Left renal cortex interstitium (tissue), 4 donors: ENCODE measurements at places on chromosomes 2 and 18. TPM values are rescaled to one million over a fixed set of nuclear protein-coding genes. Genes with fewer than 3 reads are reported as not detected.

DSC2 gene
- 34.2 TPM for polyA plus RNA-seq

STPG4 gene
- polyA plus RNA-seq = not detected

WDPCP gene
- polyA plus RNA-seq = 13.6 TPM

TMEM178A gene
- 121 TPM for polyA plus RNA-seq

RTP5 gene
- not detected for polyA plus RNA-seq

CYB5A gene
- 288 TPM for polyA plus RNA-seq

MEP1B gene
- 0.20 TPM for polyA plus RNA-seq

CMPK2 gene
- 5.0 TPM for polyA plus RNA-seq

MOCOS gene
- 0.72 TPM for polyA plus RNA-seq

PROC gene
- polyA plus RNA-seq = 1.9 TPM

TFPI gene
- 34.8 TPM for polyA plus RNA-seq

HADHB gene
- 170 TPM for polyA plus RNA-seq

AQP12B gene
- polyA plus RNA-seq = 0.19 TPM

ERICH2 gene
- 2.4 TPM for polyA plus RNA-seq

GPBAR1 gene
- polyA plus RNA-seq = 3.0 TPM

MTX2 gene
- 94.0 TPM for polyA plus RNA-seq

ANXA4 gene
- polyA plus RNA-seq = 264 TPM

MATN3 gene
- 3.4 TPM for polyA plus RNA-seq

C2orf66 gene
- polyA plus RNA-seq = 0.65 TPM

ZNF804A gene
- 1.1 TPM for polyA plus RNA-seq

NRP2 gene
- 70.4 TPM for polyA plus RNA-seq

IL36B gene
- polyA plus RNA-seq = not detected

LRRC30 gene
- polyA plus RNA-seq = 0.76 TPM

IL36A gene
- not detected for polyA plus RNA-seq

XIRP2 gene
- 0.11 TPM for polyA plus RNA-seq

CPLX4 gene
- polyA plus RNA-seq = 0.19 TPM

NPHP1 gene
- 23.1 TPM for polyA plus RNA-seq

NT5C1B gene
- 0.72 TPM for polyA plus RNA-seq

CAMKMT gene
- 10.8 TPM for polyA plus RNA-seq

CFC1 gene
- not detected for polyA plus RNA-seq

MDH1B gene
- polyA plus RNA-seq = 11.0 TPM

ITGA4 gene
- polyA plus RNA-seq = 35.2 TPM

C2orf80 gene
- polyA plus RNA-seq = not detected

IGFBP2 gene
- 196 TPM for polyA plus RNA-seq

GCA gene
- polyA plus RNA-seq = 35.3 TPM
